Urinary bladder (tissue), 4 donors: ENCODE measurements at places on chromosomes 6 and 20. TPM values are rescaled to one million over a fixed set of nuclear protein-coding genes. Genes with fewer than 3 reads are reported as not detected.

OR2B6 gene
- not detected for total RNA-seq

ADGRF5 gene
- total RNA-seq, result 41.3 TPM

NANP gene
- total RNA-seq, result 8.9 TPM

PRKN gene
- total RNA-seq, result 6.5 TPM

GPLD1 gene
- total RNA-seq, result 4.8 TPM

EYA2 gene
- total RNA-seq, result 2.2 TPM

PRSS16 gene
- total RNA-seq, result 2.0 TPM

TMC2 gene
- 0.16 TPM for total RNA-seq

CBLN4 gene
- 11.7 TPM for total RNA-seq

TREM2 gene
- total RNA-seq, result 0.95 TPM

LY6G6D gene
- 3.1 TPM for total RNA-seq

CD93 gene
- 72.8 TPM for total RNA-seq

ACTR5 gene
- 6.2 TPM for total RNA-seq

TM9SF4 gene
- total RNA-seq, result 23.2 TPM

GRCh38 chr6:87197547-87197946, 42.2 kb downstream of the ZNF292 start:
- no peak for DNase-seq

DNA sequence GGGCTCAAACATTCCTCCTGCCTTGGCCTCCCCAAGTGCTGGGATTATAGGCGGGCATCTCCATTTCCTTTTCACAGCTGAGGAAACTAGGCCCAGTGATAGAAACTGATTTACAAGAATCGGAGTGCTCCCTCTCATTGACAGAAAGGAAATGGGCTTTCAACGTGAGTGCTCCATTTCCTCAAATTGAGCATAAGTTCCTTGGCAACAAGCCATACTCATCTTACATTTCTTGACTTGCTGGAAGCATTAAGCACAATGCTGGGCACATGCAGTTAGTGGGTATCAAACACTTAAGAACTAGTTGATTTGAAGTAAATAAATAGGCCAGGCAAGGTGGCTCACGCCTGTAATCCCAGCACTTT, 54.7 kb downstream of the FGD2 start:
- DNase-seq, result no peak

DNA sequence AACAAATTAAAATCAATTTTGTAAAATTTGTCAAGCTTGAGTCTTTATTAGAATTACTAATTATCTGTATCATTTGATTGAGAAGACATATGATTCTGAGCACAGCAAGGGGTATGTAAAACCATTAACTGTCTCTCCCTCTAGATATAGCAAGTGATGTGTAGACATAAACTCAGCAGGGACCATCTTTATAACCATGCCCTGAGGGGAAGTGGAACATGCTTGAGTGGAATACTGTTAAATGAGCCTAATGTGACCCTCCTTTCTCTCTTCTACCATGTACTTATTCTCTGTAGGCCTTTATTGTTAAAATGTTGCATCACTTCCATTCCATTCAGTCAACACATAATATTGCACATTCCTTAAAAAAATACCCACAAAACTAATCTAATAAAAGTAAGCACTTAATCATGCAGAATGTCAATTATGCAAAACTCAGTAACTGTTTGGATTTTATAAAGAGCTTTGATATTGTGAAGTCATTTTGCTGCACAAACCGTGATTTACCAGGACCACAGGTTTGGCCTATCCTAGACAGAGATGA, 896.6 kb upstream of the MANEA start:
- no peak for DNase-seq

DNA sequence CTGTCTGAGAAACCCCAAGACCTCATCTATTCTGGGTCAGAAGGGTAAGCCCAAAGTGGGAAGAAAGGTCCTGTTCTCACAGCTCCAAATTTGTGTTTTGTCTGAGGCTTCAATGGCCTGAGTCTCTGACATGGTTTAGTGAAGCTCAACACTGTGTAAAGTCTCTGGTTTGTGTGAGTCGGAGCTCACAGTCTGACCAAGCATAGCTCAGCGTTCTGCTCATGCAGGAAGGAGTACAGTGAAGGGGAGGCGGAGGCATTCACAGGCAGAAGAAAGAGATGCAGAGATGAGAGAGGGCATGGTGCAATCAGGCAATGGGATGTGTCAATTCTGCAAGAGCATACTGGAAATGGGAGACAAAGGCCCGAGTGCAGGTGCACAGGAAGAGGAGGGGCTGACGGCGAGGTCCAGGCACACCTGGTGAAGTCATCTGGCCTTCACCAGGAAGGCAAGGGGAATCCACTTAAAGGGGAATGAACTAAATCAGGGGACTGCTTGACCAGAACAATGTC, 463.0 kb upstream of the AGPAT4 start:
- no peak for DNase-seq

- no peak for DNase-seq
These were observed 45.0 kb downstream of the BMP2 start for GRCh38 chr20:6812530-6812929.

- no peak for DNase-seq
These were observed 191.3 kb downstream of the ESR1 start for GRCh38 chr6:151998784-151999183.

- DNase-seq, result no peak
These were observed 102.5 kb downstream of the OGFRL1 start for GRCh38 chr6:71391126-71391525.

GRCh38 chr6:118768904-118769325, 117.5 kb upstream of the CEP85L start:
- peak; percentile 63 for DNase-seq

DNA sequence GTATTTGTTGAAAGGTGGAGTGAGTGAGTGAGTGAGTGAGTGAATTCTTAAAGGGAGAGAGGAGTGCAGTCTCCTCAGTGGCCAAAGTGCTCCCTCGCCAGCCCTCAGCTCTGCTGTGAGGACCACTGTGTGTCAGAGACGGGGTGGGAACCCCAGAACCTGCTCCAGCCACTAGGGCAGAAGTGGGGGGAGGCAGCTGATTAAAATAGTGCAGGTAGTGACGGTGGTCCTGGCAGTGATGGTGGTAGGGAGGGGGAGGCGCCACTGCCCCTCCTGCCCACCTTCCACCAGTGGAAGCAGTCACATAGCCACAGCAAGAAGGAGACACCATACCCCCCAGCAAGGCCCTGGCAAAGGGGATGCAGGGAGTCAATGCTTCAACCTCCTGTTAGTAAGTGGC, 133.5 kb downstream of the PHACTR3 start:
- DNase-seq, result no peak

- DNase-seq, result no peak
These were observed 654.8 kb downstream of the UTRN start for GRCh38 chr6:144939921-144940320.

DNA sequence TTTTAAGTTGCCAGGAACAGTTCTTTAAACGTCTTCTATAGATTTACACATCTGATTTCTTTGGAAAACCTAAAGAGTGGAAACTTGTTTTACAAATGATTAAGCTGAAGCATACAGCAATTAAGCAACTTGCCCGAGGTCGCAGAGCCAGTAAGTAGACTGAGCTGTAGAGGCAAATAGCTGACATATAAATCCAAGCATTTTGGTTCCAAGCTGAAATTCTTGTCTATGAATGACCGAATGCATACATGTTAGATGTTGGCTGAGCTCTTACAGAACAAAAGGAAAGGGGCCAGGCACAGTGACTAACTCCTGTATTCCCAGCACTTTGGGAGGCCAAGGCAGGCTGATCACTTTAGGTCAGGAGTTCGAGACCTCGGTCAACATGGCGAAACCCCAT, 101.8 kb upstream of the SGK1 start:
- DNase-seq, result no peak

- no peak for DNase-seq
These were observed 30.5 kb downstream of the FBXO9 start for GRCh38 chr6:53095716-53096115.

- DNase-seq, result no peak
These were observed 4.9 kb downstream of the SDCBP2 start for GRCh38 chr20:1323830-1324597.

DNA sequence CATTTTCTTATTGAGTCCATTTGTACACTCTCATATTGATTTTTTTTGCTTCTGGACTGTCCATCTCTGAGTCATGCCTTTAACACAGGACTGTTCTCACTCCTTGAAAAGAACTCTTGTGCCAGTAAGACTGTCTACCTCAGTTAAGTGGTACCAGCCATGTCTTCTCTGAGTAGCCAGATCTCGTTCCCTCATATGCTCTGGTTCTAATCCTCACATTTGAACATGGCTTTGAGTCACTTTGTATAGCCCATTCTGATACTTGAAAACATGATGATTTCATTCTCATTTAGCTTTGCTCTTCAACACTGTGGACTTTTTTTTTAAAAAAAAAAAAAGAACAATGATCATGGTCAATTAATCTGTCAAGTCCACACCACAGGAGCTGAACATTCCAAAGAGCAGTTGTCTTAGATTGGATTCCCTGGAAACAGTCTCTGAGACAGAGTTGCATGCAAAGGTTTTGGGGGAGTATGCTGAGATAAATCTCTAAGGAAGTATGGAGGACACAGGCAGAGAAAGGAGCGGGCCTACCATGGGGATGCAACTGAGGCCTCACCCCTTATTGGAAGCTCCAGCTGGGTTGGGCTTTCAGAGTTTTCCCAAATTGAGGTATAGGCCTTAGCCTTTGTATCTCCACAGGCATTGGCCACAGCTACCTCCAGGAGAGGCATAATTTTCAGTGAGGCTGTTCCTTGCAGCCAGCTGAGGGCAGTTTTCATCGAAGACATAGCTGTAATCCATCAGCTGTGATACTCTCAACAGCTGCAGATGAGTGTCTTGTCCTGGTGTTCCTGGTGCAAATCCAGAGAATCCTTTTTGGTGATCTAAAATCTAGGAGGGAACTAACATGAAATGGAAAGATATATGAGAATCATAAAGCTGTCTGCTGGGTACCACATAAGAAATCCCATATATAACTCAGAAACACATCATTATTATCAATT, 6.0 kb upstream of the PTCHD4 start:
- DNase-seq, result no peak

GRCh38 chr6:127976796-127977195, 75.9 kb upstream of the THEMIS start:
- DNase-seq, result no peak

GRCh38 chr6:144265390-144265789, 19.7 kb upstream of the UTRN start:
- no peak for DNase-seq

- DNase-seq, result no peak
These were observed 238.1 kb downstream of the LAMA2 start for GRCh38 chr6:129120856-129121638.

- no peak for DNase-seq
These were observed 92.7 kb downstream of the IRF4 start for GRCh38 chr6:484086-484745.

GRCh38 chr6:134930463-134930862, 19.4 kb downstream of the ALDH8A1 start:
- DNase-seq, result no peak

GRCh38 chr6:56770011-56770520, 127.4 kb upstream of the DST start:
- DNase-seq, result no peak

- DNase-seq, result no peak
These were observed 64.7 kb downstream of the TASP1 start for GRCh38 chr20:13574071-13574470.

- DNase-seq, result no peak
These were observed 16.0 kb upstream of the CITED2 start for GRCh38 chr6:139390447-139390846.

DNA sequence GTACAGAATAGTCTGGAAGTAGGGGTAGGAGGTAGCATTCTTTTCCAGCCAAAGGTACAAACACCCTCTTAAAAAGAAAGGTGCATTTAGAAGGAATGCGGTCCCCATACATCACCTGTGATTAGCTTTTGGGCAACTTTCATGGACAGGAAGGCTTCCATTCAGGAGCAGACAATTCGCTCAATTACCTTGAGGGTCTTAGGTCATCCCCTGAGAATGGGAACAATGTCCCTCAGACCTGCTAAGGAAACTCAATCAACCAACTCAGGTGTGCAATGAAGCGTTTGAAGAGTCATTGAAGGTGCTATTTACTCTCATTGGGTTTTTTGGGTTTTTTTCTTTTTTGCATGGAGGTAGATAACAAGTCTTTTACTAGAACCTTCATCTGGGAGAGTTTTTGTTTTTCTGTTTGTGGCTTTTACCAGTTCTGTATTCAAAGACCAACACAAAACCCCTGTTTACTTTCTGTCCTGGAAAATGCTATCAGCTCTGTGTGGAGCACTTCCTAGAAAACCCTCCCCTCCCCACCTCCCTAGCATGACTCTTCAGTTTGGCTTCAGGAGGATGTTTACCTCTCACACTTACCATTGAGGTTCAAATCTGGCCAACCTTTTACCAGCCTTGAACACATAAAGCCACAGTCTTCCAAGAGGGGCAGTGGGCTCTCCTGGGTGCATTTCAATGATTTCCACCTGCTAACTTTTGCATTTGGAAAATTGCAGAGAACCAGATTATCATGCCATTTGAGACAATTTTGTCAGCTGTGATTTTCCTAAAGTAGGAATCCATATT, 271.2 kb upstream of the PRDM1 start:
- DNase-seq, result no peak

- no peak for DNase-seq
These were observed 4.5 kb upstream of the DEFB126 start for GRCh38 chr20:137668-138490.

GRCh38 chr6:135030056-135030473, 24.6 kb downstream of the HBS1L start:
- no peak for DNase-seq
